ENCODE measurements at places on chromosomes 12 and 14.
A peak's percentile ranks its signal among the peaks of the same experiment; 100 is the strongest.

- DNase-seq = no peak
Measured at GRCh38 chr12:50251619-50252252, 31.6 kb downstream of the LIMA1 start.

- no peak for DNase-seq
Measured at GRCh38 chr14:105026033-105026785, 5.3 kb upstream of the CDCA4 start.

GRCh38 chr12:32377344-32378055, 21.9 kb upstream of the FGD4 start:
- no peak for DNase-seq

DNA sequence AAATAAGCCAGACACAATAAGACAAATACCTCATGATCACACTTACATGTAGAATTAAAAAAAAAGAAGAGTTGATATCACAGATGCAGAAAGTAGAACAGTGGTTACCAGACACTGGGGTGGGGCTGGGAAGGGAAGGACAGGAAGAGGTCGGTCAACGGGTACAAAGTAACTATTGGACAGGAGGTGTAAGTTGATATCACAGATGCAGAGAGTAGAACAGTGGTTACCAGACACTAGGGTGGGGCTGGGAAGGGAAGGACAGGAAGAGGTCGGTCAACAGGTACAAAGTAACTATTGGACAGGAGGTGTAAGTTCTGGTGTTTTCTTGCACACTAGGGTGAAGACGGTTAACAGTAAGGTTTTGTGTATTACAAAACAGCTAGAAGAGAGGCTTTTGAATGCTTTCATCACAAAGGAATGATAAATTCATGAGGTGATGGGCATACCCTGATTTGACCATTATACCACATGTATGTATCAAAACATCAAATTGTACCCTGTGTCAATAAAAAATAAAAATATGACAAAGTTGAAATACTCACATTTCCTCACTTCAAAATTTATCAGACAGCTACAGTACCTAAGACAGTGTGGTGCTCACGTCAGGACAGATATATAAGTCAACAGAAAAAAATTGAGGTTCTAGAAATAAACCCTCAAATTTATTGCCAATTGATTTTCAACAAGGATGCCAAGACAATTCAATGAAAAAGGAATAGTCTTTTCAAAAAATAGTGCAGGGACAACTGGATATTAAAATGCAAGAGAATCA, 32.8 kb downstream of the GALC start:
- DNase-seq = no peak

GRCh38 chr12:20701106-20701505, 6.0 kb downstream of the SLCO1C1 start:
- DNase-seq = no peak

DNA sequence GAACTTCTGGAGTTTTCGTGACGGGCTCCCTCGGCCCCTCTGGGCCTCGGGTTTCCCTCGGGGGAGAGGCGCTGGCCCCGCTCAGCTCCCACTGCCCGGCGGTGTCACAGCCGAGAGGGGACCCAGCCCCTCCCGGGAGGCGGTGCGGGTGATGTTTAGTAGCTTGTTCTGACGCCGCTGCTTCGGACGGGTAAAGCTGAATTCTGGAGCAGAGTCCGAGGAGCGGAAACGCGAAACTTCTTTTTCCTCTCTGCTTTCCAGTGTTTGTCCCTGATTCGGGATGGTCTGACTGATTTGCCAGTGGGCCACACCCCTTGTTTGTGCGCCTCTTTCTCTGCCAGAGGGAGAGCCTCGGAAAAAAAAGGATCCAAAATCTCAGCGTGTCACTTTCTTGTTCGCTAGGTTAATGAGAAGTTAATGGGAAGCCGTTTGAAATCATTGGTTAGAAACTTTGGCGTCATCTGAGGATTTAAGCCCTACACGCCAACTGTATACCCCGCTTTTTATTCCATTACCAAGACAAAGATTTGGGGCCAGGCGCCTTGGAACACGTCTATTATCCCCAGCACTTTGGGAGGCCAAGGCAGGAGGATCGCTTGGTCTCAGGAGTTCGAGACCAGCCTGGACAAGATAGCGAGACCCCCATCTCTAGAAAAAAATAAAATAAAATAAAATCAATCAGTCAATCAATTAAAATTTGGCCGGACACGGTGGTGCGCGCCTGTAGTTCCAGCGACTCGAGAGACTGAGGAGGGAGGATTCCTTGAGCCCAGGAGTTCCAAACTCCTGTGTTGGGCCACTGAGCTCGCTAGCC, 756 bp downstream of the TULP3 start:
- DNase-seq = peak; percentile 68

GRCh38 chr12:92861381-92861780, 67.7 kb downstream of the EEA1 start:
- no peak for DNase-seq

DNA sequence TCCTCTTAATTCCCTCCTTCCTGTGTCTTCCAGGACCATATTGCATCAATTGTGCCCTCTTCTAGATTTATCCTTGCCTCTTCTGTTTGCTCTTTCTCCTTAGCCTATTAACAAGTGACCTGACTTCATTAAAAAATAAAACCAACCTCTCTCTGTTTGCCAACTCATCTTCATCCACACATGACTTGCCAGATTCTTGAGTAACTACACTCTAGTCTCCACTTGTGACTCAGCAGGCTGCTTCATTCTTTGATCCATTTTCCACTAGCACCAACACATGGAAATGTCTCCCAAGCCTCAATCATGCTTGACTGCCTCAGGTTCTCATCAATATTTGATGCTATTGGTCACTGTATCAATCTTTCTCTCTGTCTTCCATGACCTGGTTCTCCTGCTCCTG, 492.4 kb upstream of the TMPO start:
- no peak for DNase-seq

- no peak for DNase-seq
Measured at GRCh38 chr12:24073170-24073810, 123.8 kb upstream of the SOX5 start.

DNA sequence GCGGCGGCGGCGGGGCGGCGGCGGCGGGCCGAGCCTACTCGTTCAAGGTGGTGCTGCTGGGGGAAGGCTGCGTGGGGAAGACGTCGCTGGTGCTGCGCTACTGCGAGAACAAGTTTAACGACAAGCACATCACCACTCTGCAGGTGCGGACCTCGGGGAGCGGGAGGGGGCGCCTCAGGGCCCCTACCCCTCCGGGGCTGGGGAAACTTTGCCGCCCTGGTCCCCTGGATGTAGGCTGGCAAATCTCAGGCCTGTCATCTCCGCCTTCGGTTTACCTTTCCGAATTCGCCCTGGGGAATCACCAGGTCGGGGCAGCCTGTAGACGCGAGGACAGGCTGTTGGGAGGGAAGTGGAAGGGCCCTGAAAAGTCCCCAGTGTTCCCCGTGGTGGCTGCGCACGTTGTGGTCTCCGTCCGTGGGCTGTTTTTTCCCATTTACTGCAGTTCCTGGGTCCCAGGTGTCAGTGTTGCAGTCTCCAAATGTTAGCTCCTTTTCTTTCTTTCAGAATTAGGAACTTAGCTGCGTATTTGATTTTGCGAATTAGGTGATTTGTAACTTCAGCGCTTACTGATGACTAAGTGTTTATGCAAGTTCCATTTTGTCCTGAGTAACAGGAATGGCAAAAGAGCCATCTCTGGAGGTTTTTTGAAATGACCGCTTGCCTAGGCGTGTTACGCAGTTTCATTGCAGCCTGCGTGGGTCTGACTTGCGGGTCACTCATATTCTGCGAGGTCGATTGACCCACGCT, 656 bp downstream of the RAB21 start:
- peak; percentile 7 for DNase-seq

All from endothelial cell (in vitro differentiated cells).